Activated CD4-positive, alpha-beta T cell treated with anti-CD3 and anti-CD28 coated beads, Interleukin-2, amount 10 ng/mL, durations not matched to agents 24 days and 14 days (primary cell): ENCODE measurements at places on chromosomes 2 and 18. TPM values are rescaled to one million over a fixed set of nuclear protein-coding genes. Genes with fewer than 3 reads are reported as not detected.

POTEJ gene
- total RNA-seq, result not detected in 2 replicates

DNA sequence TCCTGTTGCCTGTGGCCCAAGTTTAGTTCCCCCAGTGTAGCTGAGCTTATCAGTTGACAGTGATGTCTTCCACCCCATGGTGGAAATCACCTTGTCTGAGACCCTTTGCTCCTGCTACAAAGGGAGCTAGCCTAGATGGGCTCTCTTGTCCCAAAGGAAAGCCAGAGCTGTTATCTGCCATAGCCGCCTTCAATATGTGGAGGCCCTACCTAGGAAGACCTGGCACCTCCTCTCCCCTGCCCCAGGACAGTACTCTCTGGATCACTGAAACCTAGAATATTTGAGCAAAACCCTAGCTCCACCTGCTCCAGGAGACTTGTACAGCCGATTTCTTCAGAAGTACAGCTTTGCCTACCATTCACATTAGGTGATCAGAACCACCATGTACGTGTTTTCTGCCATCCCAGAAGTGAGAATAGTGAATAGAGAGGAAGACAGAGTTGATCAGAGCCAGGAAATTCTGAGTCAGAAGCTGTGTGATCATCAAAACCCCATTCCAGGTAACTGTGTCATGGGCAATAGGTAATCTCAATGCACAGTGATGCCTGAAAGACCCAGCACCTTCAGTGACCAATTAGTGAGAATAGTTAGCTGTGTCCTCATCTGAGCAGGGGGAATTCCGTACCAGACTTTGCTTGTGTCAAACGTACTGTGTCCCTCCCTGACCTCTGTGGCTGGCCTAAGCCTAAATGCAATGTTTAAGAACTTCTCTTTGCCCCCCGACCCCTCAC is 138.4 kb upstream of the ALPP start:
- H3K4me1 ChIP-seq, result peaks cover 35% of the 10 kb centered on the region
- peaks cover 9% of the 10 kb centered on the region for H3K36me3 ChIP-seq
- DNase-seq, result no peak
- H3K27me3 ChIP-seq, result no peaks in the 10 kb centered on the region

FZD7 gene
- total RNA-seq, result 1.3 TPM in 2 replicates

CRYGC gene
- not detected in 2 replicates for total RNA-seq

- peaks cover 24% of the 10 kb centered on the region for H3K36me3 ChIP-seq
- no peak overlapping the region for H3K27ac ChIP-seq
These were observed 3.6 kb downstream of the SCRN3 start for GRCh38 chr2:174399171-174399570.

DNA sequence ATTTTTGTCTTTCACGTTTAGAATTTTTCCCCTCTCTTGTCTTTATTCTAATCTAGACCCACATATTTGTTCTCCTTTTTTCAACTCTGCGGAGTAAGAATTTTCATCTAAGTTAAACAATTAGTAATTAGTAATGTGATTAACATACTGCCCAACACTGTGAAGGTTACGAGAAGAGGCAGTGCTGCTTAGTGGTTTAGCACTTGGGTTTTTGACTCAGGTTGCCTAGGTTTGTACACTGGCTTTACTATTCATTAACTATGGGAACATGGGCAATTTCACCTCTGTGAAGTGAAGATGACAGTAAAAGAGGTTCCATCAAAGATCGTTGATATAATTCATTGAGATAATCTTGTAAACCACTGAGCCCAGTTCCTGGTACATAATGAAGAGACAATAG is 82.2 kb upstream of the PNPT1 start:
- H3K27ac ChIP-seq, result no peak overlapping the region
- no peak overlapping the region for H3K4me3 ChIP-seq
- H3K27me3 ChIP-seq, result peaks cover 5% of the 10 kb centered on the region
- no peaks in the 10 kb centered on the region for H3K36me3 ChIP-seq
- H3K4me1 ChIP-seq, result no peaks in the 10 kb centered on the region
- peak; percentile 1 for DNase-seq

BUB1 gene
- total RNA-seq, result 58.4 and 61.7 TPM in 2 replicates

- H3K4me3 ChIP-seq, result no peak overlapping the region
- H3K27me3 ChIP-seq, result no peaks in the 10 kb centered on the region
- H3K36me3 ChIP-seq, result no peaks in the 10 kb centered on the region
- H3K27ac ChIP-seq, result no peak overlapping the region
- H3K4me1 ChIP-seq, result no peaks in the 10 kb centered on the region
- no peak for DNase-seq
These were observed 67.8 kb downstream of the EMX1 start for GRCh38 chr2:72985136-72985535.

RTP5 gene
- total RNA-seq, result 0.07 TPM in 1 of 2 replicates, not detected in the other

DNA sequence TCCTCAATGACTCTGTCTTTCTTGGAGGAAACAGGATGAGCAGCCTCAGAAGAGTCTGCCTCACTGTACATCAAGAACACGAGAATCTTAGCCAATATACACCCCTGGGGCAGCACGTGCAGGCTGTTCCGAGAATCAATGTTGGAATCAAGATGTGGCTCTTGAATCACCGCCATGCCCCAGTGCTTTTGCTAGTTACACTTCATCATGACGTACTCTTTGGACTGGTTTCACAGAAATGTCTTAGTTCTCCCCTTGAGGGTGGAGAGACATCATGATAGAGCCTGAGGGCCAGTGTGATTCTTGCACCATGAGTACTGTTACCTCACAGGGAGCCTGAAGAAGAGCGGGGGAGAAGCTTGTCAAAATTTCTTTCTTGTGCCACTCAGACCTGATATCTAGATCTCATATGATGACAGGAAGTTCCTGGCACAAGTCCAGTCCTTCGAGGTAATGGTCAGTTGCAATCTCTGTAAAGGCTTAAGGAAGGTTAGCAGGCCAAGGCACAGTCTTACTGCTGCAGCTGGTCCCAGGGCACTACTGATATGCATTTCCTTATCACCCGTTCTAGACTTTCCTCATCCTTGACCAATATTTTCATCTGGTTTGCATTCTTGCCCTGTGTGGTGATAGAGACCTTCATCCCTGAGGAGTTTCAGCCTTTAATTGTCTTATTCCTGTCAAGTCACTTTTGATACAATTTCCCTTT is 28.2 kb upstream of the STAT4 start:
- no peaks in the 10 kb centered on the region for H3K36me3 ChIP-seq
- no peak overlapping the region for H3K4me3 ChIP-seq
- H3K27me3 ChIP-seq, result no peaks in the 10 kb centered on the region

DNA sequence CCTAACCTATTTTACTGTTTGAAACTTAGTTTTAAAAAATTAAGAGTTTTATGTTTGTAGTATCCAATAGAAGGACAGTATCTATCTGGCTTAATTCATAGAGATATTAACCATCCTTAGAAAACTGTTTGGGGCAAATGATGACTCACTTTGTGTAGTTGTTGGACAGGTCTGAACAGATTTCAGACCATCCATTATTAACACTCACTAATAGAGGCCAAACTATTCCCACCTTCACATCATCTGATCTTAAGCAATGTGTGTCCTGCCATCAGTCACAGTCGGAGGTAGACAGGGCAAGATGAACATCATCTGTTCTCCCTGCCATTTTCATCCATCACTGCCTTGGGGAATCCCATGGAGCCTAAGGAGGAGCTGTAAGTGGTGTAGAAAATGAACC is 164.6 kb upstream of the DCC start:
- H3K27me3 ChIP-seq, result no peaks in the 10 kb centered on the region
- no peaks in the 10 kb centered on the region for H3K4me1 ChIP-seq
- H3K27ac ChIP-seq, result no peak overlapping the region
- H3K36me3 ChIP-seq, result no peaks in the 10 kb centered on the region
- no peak for DNase-seq
- H3K4me3 ChIP-seq, result no peak overlapping the region

DNA sequence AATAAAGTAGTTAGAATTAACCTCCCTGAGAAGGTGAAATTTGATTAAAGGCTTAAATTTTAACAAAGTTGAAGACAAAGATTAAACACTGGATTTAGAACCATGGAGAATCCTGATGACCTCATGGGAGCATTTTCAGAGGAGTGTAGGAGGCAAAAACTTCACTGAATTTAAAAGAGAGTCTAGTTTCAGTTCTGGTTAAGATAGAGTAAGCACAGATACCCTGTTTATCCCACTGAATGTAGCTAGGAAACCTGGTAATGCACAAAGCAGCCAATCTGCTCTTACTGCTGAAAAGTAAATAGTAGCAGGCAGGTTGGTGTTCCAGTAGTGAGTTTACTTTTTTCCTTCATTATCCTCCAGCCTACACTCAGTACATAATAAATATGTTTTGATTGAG is 654.9 kb upstream of the SYT4 start:
- H3K27ac ChIP-seq, result no peak overlapping the region
- H3K36me3 ChIP-seq, result no peaks in the 10 kb centered on the region
- no peak for DNase-seq

SERPINB13 gene
- total RNA-seq, result not detected in 2 replicates

IL1RN gene
- 3.0 and 3.3 TPM in 2 replicates for total RNA-seq

DNA sequence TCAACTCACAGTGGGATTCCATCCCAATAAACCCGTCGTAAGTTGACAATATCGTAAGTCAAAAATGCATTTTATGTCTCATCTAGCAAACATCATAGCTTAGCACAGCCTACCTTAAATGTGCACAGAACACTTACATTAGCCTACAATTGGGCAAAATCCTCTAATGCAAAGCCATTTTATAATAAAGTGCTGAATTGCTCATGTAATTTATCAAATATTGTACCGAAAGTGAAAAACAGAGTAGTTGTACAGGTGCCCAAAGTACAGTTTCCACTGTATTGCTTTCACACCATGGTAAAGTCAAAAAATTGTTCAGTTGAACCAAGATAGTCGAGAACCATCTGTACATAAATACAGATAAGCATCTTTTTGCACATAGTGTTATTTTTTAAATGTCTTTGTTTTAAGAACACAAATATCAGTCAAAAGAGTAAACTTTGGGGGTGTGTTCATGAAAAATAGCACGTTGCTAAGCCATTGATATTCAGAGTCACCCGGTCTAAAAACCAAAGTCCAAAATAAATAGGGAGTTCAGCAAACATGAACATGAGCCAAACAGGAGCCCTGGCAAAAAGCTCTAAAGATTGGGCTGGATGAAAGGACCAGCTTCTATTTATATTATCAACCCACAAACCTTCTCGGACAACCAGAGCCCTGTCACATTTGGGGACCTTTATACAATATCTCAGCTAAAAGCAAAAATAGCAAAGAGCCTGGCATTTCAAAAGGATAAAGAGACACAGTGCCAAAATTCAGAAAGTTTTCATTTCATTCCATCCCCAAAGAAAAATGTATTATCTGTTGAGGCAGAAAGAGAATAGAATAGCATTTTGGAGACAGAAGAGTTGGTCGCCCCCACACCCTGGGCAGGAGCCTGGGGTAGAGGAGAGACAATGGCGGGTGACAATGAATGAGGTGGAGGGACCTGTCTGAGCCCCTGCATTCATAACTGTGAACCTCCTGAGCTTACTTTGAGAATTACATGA is 105.9 kb upstream of the SH3BP4 start:
- no peak overlapping the region for H3K4me3 ChIP-seq
- H3K36me3 ChIP-seq, result no peaks in the 10 kb centered on the region
- no peak overlapping the region for H3K27ac ChIP-seq
- H3K27me3 ChIP-seq, result no peaks in the 10 kb centered on the region
- H3K4me1 ChIP-seq, result no peaks in the 10 kb centered on the region

DNA sequence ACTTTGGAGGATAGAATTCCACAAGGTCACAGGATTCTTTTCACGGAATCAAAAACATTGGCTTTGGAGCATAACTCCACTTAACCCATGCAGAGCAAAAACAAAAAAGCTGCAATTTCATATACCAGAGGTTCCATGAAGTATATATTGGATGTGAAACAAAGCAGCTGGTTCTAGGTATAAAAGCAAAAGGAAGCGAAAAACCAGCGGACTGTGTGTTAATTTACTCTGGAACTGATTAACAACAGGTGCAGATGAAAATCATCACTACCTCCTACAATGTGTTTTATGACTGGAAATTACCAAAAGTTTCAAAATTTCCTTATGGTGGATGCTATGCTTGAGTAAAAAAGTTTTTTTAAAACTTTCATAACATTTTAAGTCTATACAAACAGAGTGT is 54.4 kb upstream of the LINC00305 start:
- H3K27me3 ChIP-seq, result no peaks in the 10 kb centered on the region
- H3K36me3 ChIP-seq, result no peaks in the 10 kb centered on the region
- H3K4me1 ChIP-seq, result peaks cover 5% of the 10 kb centered on the region
- DNase-seq, result no peak
- no peak overlapping the region for H3K27ac ChIP-seq

GRCh38 chr2:189247276-189247675 is 67.7 kb upstream of the COL5A2 start:
- H3K27ac ChIP-seq, result no peak overlapping the region
- no peaks in the 10 kb centered on the region for H3K27me3 ChIP-seq
- no peak for DNase-seq
- H3K36me3 ChIP-seq, result no peaks in the 10 kb centered on the region
- no peak overlapping the region for H3K4me3 ChIP-seq
- H3K4me1 ChIP-seq, result no peaks in the 10 kb centered on the region

DNA sequence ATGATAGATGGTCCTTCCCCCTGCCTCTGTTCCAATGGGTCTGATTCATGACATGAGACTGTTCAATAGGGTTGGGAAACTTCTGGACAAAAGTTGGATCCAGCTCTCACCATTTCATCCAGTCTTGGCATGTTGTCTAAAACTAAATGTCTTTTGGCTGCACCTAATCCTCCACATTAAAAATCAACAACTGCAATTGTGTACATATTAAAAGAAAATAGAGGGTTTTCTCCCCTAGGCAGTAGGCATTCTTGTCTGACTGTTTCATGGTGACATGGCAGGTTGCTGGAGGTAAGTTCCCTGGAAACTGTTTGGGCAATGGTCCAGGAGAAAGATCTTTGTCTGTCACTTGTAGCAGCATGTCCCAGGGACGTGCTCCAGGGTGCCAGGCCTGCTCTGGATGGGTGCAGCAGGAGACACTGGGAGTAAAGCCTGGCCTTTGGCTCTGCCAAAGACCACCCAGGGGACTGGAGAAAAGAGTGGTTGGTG is 135.8 kb downstream of the TCF4 start:
- H3K27me3 ChIP-seq, result no peaks in the 10 kb centered on the region
- no peaks in the 10 kb centered on the region for H3K36me3 ChIP-seq
- H3K4me1 ChIP-seq, result no peaks in the 10 kb centered on the region
- H3K4me3 ChIP-seq, result no peak overlapping the region
- no peak for DNase-seq
- H3K27ac ChIP-seq, result no peak overlapping the region

FOXD4L1 gene
- 0.17 and 0.30 TPM in 2 replicates for total RNA-seq

SH3BP4 gene
- total RNA-seq, result 0.07 and 0.28 TPM in 2 replicates
